Mucosa of descending colon (tissue), 3 donors: ENCODE measurements at places on chromosomes 6 and 20. TPM values are rescaled to one million over a fixed set of nuclear protein-coding genes. Genes with fewer than 3 reads are reported as not detected.

DNA sequence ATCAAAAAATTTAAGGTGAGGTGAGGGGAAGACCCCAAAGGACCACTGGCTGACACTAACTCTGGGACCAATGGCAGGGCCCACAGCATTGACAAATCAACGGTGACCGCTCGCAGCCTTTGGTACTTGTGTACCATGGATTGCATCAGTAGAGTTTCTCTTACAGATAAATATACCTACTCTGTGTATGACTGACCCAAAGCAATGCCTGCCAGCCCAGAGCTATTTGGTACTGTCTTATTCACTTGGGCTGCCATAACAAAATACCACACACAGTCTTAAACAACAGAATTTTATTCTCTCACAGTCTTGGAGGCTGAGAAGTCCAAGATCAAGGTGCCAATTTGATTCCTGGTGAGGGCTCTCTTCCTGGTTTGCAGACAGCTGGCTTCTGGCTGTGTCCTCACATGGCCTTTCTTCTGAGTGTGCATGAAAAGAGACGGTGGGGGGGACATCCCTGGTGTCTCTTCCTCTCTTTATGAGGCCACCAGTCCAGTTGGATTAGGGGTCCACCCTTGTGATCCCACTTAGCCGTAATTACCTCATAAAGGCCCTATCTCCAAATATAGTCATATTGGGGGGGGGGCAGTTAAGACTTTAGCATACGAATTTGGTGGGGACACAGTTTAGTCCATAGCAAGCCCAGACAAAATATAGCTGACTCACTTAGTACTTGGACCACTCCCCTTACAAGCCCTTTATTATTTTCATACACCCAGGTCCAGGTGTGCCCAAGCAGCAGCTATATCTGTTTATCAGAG lies 336.3 kb downstream of the CD83 start:
- DNase-seq, result no peak

DNA sequence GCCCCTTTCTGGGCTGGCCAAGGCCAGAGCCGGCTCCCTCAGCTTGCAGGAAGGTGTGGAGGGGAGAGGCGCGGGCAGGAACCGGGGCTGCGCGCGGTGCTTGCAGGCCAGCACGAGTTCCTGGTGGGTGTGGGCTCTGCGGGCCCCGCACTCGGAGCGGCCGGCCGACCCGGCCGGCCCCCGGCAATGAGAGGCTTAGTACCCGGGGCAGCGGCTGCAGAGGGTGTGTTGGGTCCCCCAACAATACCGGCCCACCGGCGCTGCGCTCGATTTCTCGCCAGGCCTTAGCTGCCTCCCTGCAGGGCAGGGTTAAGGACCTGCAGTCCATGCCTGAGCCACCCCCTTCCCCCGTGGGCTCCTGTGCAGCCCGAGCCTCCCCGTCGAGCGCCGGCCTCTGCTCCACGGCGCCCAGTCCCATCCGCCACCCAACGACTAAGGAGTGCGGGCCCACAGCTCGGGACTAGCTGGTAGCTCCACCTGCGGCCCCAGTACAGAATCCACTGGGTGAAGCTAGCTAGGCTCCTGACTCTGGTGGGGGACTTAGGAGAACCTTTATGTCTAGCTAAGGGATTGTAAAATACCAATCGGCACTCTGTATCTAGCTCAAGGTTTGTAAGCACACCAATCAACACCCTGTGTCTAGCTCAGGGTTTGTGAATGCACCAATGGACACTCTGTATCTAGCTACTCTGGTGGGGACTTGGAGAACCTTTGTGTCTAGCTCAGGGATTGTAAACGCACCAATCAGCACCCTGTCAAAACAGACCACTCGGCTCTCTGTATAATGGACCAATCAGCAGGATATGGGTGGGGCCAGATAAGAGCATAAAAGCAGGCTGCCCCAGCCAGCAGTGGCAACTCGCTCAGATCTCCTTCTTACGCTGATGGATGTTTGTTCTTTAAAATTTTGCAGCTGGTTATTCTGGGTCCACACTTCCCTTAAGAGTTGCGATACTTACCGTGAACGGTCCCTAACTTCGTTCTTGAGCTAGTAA lies 167.4 kb upstream of the RREB1 start:
- DNase-seq, result no peak

- peak; percentile 92 for DNase-seq
These were observed 1.2 kb upstream of the MAFB start for GRCh38 chr20:40689943-40690835.

DNA sequence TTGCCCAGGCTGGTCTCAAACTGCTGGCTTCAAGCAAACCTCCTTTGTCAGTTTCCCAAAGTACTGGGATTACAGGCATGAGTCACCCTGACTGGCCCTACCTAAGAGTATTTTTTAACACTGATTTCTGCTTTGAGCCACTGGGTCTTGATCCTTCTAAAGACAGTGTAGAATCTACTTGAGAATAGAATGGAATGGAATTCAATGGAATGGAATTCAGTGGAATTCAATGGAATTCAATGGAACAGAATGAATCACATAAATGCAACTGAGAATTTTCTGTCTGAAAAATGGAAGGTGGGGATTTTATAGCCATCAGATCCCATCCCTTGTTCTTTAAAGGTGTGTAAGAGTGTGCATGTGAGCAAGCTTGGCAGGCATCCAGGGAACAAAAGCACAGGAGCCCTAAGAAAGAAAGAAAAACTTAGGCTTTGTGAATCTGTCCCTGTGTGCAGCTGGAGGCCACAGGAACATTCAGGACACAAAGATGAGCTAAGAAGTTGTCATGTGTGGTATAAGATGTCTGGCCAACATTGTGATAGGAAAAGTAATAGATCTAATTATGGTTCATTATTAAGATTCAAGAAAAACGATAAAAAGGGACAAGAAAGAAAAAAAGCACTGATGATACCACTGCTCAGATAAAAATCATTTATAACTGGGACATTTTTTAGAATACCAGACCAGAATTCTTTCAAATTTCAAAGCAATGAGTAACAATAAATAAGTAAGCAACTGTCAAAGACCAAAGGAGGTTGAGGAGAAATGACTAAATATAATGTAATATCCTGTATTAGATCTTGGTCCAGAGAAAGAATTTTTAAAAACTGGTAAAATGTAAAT lies 681.0 kb upstream of the GJE1 start:
- no peak for DNase-seq

GRCh38 chr6:35775031-35775430 lies 1.4 kb upstream of the CLPSL2 start:
- DNase-seq, result no peak

DNA sequence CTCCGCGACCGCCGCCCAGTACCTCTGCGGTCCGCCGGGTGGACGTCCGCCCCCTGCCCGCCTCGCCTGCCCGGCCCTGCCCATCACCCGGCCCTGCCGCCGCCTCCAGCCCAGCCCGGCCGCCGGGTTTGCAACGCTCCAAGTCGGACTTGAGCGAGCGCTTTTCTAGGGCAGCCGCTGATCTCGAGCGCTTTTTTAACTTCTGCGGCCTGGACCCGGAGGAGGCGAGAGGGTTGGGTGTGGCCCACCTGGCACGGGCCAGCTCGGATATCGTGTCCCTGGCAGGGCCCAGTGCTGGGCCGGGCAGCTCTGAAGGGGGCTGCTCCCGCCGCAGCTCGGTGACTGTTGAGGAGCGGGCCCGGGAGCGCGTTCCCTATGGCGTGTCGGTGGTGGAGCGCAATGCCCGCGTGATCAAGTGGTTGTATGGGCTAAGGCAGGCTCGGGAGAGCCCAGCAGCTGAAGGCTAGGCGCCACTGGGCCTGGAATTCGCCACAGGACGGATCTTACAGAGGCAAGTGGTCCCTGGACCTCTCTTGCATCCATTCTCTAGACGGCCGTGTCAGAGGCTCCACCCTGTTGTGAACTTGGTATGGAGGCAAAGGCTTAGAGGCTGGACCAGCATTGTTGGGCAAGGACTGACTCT lies 11.8 kb downstream of the FAM110A start:
- DNase-seq, result no peak

DNA sequence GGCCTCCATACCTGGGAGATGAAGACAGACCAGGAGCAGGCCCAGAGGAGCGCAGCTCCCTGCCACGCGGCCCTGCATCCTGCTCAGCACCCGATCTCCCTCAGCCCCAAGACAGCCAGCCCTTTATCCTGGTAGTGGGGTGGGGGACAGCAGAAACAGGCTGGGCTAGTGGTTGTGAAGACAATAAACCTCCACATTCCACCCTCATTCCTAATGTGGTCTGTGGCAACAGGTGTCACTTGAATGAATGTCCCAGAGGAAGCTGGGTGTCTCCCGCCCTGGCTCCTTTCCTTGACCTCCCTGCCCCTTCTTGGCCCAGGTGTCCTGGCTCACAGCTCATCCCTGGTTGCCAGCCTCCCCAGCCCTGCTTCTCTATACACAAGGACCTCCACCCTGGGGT lies at the start of gene C6orf15:
C6orf15 (minus strand) TSS at position 98 of the 400 bp plus-strand sequence; CDS start at position 78, 20 bp downstream.
- no peak for DNase-seq

GRCh38 chr20:38680500-38681306 lies 43.6 kb upstream of the SLC32A1 start:
- no peak for DNase-seq

- no peak for DNase-seq
These were observed 32.1 kb upstream of the TCFL5 start for GRCh38 chr20:62893700-62894099.

GRCh38 chr20:64277571-64278316 lies 22.2 kb downstream of the PCMTD2 start:
- no peak for DNase-seq

DNA sequence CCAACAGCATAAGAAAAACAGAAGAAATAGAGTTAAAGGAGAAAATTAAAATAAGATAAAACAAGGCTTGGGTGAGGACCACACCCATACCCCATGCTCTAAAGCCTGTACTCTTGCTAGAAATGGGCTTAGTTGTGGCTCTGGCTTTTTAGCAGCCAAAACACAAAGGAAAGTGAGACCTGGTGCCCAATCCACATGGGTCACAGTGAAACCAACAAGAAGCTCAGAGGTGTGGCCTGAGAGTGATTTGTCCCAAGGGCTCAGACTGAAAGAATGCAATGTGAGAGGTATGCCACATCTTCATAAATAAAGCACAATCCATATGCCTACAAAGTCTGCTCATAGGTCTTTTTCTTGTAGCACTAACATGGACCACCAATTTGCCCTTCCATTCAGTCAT lies 21.1 kb downstream of the HM13 start:
- DNase-seq, result no peak

- DNase-seq, result no peak
These were observed 39.0 kb downstream of the DSTN start for GRCh38 chr20:17608701-17609497.

- no peak for DNase-seq
These were observed 14.0 kb downstream of the POM121L2 start for GRCh38 chr6:27297857-27298730.

RPN2 gene
- 106 TPM for total RNA-seq

ID4 gene
- total RNA-seq, result 4.7 TPM

DOK5 gene
- 0.29 TPM for total RNA-seq
